NCI-H1436 treated with DMSO at 0.1 percent for 48 hours (cell line): ENCODE measurements at places on chromosomes 6 and 20.

DNA sequence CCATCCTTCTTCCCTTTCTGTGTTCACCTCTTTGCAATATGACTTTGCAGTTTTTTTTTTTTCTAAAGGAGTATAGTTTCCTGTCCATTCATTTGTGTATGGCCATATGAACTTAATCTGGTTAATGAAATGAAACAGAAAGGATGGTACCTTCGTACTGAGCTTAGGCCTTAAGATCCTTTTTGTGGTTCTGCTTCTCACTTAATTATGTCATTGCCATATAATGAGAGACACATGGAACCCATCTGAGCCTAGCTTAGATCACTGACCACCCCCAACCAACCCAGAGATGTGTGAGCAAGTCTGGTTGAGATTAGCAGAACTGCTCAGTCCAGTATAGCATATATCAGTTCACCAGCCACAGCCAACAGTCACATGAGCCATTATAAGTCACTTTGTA, 1179.6 kb downstream of the HACE1 start:
- no peak for DNase-seq

GRCh38 chr20:62050166-62051120, 15.2 kb downstream of the TAF4 start:
- DNase-seq = no peak

DNA sequence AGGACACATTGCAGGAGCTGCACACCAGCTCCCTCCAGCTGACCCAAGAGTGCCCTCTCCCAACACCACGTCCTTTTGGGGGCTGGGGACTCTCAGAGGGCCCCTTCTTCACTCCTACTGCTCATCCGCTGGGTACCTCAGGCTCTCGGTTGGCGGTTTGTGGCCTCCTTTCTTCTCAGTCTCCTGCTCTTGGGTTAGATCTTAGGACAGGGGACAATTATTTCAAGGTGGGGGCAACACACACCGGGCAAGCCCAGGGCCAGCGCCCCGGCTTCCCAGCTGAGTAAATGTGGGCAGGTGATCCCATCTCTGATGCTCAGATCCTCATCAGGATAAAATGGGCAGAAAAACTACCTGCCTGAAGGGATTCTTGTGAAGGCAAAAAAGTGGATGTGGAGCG, 1.1 kb downstream of the TCF15 start:
- no peak for DNase-seq

DNA sequence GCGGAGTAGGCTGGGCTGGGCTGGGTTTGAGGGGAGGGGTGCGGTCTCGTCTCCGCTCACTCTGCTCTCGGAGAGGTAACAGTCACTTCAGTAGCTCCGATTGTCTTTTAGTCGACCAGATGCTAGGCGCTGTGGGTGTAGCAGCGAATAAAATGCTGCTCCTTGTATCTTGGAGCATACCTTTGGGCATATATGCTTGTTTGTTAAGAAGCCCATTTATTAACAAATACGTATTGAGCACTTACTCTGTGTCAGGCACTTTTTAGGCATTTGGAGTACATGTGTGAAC, 545 bp downstream of the ACTR5 start:
- no peak for DNase-seq

GRCh38 chr20:32697608-32698007, 23.9 kb upstream of the C20orf203 start:
- DNase-seq = no peak
